T-cell (primary cell): ENCODE measurements at places on chromosomes 6 and 20.
A peak's percentile ranks its signal among the peaks of the same experiment; 100 is the strongest.

GRCh38 chr6:89941031-89941762, 46.9 kb downstream of the GJA10 start:
- DNase-seq, result no peak

DNA sequence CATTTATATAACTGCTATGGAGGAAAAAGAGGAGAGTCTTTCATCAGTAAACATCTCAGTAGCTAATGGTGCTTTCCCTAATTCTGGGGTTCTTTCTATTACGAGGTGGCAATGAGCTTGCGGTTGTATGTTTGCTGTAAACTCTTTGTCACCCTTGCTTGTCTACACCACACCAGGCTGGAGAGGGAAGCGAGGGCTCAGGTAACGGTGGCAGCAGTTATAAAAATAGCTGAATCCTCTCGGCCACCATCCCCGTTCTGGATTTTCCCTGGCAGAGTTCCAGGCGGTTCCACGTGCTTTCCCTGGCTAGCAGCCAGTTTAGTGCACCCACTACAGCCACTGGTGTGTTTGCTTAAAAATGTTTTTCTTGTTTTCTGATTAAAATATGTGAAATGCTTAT, 39.0 kb downstream of the MAS1 start:
- peak; percentile 15 for DNase-seq

DNA sequence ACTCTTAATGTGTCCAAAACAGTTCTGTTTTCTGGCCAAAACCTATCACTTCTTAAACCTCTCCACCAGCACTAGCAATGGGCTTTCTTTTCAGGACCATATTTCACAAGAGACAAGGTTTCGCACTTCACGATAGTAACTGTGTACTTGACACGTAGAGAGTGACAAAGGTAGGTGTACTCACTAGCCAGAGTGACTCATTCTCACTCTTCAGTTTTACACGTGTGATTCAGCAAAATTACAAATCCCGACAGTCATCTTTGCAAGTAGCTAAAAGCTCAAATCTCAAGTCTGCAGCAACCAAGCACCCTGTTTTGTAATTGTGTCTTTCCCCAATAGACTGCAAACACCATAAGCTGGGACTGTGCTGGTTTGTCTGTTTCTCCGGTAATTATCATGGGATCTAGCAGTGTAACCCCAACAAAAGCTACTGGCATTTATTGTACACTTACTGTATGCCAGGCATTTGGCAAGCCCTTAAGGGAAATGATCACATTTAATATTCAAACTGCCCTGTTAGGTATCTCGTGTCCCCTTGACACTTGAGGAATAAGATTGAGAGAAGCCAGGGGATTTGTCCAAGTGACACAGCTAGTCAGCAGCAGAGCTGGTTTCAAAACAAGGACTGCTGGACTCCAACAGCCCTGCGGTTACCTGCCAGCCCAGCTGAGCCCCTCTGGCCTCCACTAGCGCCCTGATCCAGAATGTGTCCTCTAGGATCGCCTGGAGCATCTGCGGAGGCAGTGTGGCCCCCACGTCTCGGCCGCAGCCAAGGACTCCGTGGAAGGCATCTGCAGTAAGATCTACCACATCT, 9.9 kb downstream of the PCIF1 start:
- no peak for DNase-seq

DNA sequence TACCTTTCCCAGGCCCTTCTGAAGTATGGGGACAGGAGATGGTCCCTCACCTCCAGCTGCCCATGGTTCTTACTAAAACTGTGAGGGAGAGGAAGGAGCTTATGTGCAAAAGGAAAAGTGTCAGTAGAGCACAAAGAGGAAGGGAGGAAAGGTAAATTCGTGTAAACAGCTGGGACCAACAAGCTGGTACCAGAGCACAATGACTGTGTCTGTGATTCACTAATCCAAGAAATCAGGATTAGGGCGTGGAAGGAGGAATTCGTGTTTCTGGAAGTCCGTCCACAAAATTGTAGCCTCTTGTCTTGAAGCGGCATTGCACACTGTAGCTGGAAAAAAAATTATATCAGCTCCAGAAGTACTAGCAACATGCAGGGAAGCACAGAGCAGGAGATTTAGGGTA, 129.0 kb upstream of the RREB1 start:
- DNase-seq, result no peak

GRCh38 chr6:166419717-166420116, 37.0 kb upstream of the MPC1 start:
- no peak for DNase-seq

DNA sequence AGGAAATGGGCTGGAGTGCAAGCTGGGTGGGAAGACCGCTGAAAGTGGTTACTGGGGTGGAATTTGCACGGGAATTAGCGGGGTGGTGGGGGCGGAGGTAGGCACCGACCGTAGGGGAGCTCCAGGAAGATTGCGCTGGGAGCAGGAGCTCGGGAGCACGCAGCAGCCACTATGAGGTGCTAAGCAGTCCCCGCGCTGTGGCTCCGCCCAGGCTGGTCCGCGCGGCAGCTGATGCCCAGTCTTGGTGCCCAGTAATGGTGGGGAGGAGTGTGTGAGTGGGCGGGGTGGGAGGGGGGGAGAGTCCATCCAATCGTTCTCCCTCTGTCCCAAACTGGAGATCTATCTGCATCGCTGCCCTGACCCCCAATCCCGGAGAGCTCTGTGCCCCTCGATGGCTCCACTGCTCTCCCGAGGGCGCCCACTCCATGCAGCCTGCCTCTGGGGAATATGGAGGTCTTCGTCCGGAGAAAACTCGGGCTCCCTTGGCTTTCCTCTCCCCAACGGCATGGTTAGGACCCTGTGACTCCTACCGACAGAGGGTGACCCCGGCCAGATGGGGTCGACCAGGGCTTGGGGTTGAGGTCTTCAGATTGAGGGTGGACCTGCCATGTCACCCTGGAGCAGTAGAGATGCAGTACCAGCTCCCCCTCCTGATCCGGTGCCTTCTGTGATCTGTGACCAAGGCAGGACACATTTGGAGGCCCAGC, 5.3 kb downstream of the TP53TG5 start:
- DNase-seq, result no peak

DNA sequence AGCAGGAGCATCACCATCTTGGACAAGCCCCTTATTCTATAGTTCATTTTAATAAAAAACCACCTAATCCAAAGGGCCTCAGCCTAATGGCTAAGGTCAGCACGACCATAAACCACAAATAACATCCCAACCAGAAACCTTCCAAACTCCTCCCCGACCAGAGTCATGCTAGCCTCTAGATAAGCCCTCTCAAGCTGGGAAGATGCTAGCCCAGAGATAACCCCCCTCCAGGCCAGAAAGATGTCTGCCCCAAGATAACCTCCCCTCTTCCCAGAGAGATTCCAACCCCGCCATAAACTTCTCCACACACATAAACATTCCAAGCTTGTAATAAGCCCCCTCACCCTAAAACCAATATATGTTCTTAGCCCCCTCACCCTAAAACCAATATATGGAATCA, 38.5 kb upstream of the OR14J1 start:
- DNase-seq, result no peak

DNA sequence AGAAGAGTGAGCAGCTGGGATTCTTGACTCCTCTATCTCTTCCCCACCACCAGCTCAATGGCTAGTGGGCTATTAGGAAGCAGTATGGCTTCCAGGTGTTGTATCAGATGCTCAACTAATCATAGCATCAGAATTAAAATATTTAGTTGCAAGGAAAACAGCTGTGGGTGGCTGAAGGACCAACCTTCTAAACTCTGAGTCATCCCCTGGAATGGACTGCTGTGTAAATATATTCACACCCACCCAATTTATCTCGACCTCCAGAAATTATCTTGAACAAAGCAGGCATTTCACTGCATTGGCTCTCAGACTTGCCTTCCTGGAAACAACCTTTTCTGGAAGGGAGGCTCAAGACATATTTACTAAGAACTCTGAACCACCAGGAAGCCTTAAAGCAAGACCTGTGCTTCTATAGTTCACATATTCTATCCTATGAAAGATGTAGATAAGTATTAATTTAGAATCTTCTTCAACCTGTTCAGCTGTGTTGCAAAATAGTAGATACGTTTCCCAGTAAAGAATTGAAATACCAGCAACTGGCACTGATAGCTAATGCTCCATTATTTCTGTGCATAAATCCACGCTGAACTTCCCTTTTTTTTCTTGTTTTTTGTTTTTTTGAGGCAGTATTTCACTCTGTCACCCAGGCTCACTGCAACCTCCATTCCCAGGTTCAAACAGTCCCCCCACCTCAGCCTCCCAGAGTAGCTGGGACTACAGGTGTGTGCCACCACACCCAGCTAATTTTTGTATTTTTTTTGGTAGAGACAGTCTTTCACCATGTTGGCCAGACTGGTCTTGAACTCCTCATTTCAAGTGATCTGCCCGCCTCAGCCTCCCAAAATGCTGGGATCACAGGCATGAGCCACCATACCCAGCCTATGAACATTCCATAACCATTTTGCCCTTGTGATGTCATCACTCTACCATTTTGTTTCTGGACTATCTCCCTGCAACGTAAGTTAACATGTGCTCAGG, 56.9 kb upstream of the CD2AP start:
- DNase-seq, result no peak

- no peak for DNase-seq
Measured at GRCh38 chr6:152986978-152987377, 4.1 kb upstream of the FBXO5 start.

- no peak for DNase-seq
Measured at GRCh38 chr20:4782378-4782772, 60.7 kb downstream of the PRND start.

- DNase-seq, result no peak
Measured at GRCh38 chr6:165653196-165653595, 9.8 kb downstream of the PDE10A start.

DNA sequence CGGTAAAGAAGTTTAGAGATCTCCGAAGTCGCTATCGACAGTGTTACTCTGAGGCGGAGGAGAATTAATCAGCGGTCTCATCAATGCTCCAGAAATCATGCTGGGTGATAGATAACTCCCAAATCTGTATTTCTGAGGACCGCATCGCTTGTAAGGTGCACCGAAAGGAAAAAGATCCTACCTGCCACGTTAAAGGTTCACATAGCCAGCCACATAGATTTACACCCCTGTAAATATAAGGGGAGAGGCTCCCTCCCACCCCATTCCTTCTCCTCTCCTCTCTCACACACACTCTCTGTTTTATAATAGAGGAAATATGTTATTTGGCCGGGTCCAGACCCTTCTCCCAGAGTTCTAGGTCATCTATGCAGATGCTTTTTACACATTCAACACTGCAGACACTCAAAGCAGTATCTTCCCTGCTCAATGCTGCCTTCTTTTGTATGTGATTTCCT, 620 bp upstream of the DEK start:
- DNase-seq, result no peak

- DNase-seq, result no peak
Measured at GRCh38 chr6:46637145-46637544, 15.5 kb downstream of the CYP39A1 start.

DNA sequence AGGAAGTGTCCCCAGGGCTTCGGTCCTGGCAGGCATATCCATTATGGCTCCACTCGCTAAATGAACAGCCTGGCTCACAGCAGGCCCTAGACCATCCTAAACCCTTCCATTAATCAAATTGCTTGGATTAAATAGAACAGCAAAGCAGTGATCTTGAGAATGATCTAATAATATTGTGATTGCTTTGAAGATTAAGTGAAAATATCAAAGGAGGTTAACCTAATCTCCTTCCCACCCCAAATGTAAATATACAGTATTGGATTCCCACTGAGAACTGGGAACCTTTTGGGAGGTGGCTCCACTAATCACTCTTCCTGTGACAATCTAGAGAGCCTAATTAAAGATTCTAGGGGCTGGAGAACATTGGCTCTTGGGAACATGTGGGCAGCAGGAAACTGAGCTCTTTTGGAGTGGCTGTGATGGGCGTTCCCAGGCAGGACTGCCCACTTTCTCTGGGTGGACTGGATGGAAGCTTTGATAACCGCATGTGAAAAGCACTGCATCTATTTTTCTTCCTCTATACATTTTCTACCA, 68.3 kb upstream of the FRMD1 start:
- DNase-seq, result no peak

- DNase-seq, result no peak
Measured at GRCh38 chr6:112231594-112232060, 22.7 kb downstream of the LAMA4 start.

DNA sequence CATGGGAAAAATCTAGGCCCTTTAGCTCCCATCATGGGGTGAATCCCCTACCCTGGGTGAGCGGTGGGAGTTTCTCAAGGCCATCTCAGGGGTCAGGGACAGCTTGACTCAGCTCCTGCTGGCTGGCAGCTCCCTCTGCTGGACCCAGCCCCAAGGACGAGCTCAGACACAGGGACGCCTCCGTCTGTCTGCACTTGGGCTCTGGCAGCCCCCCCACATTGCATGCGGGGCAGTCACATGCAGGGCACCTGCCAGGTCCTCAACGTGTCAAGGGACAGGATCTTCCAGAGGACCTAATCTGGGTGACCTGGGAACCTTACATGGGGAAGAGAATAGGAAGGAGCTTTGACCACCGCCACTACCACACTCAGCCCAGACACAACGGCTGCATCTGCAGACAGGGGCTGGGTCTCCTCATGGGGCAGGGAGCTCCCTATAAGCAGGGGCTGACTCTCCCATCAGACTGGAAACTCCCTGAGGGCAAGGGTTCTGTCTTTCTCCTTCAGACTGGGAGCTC, 173.4 kb downstream of the MRPL14 start:
- no peak for DNase-seq

DNA sequence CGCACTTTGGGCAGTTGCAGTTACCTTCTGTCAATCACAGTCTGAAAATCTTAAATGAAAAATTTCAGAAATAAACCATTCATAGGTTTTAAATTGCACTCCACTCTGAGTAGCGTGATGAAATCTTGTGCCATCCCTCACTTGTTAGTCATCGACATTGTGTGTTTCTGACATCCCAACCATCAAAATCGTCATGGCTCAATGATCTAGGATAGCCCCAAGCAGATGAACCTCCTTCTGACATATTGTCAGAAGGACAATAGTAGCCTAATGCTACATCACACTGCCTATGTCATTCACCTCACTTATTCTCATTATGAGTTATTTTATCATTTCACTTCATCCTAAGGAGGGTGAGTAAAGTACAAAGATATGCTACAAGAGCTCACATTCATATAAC, 284.8 kb downstream of the PTPRK start:
- no peak for DNase-seq

DNA sequence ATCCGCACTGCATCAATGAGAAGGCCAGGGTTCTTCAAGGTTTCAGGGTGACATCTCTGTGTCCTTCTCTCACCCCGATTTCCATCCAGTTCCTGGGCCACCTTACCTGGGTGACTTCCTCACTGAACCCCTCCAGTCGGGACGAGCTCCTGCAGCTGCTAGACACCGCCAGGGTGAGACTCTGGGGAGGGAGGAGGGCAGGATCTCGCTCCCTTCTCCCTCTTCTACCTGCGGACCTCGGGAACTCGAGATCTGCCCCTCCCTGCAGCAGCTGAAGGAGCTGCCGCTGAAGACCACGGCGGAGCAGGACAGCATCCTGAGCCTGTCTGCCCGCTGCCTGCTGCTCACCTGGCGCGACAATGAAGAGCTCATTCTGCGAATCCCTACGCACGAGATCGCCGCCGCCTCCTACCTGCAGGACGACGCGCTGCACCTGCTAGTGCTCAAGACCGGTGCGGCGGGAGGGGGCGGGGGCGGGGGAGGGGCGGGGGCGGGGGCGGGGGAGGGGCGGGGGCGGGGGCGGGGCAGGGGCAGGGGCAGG, 7.5 kb downstream of the CCM2L start:
- peak; percentile 59 for DNase-seq
